NCI-H524 treated with DMSO at 0.1 percent for 48 hours (cell line): ENCODE measurements at places on chromosomes 1 and 21.

- no peak for DNase-seq
These were observed 1.2 kb upstream of the CAP1 start for GRCh38 chr1:40039245-40039756.

DNA sequence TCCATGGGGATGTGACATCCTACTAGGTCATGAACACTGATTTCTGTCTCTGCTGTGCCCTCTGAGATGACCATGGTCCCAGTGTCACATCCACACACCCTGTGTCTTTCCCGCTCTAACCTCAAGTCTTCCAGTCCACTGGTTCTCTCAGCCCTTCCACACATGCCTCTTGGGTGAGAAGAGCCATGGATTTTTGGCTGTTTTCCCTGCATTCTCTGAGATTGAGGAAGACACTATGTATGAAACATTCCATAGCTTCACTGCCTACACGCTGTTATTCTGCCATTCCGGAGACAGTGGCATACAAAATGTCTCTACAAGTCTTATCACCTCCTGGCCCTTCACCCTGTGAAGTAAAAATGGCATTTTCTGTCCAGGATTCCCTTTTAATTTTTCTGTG, 247.3 kb downstream of the BACH1 start:
- no peak for DNase-seq

GRCh38 chr1:11858968-11859871, 475 bp upstream of the NPPB start:
- DNase-seq = no peak

DNA sequence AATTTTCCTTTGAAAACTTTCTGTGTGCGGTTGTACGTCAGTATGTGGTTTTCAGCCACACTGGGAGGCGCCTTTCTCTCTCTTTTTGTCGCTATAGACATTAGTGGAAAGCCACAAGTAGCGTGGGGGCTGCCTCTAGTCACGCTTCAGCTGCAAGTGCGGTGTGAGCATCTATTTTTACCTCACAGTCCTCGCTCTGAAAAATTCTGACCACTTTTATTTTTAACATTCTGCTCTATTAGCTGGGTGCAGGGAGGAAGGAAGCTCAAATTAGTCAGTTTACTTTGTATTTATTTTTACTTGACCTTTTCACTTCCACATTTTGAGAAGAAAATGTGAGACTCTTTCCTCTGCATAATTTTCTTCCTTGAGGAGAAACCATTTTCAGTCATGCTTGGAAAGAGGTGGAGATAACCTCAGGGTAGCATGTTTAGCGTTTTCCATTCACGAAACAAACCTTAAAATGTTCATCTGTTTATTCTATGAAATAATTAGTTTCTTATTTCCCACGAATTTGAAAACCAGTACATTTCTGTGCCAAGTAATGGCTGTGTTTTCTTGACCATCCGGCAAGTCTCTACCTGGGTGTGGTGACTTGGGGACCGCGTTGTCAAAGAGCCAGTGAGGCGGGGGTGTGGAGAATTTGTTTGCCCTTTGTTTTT, 35.6 kb downstream of the ADARB1 start:
- no peak for DNase-seq

GRCh38 chr1:216500273-216500967, 77.2 kb upstream of the USH2A start:
- DNase-seq = no peak

DNA sequence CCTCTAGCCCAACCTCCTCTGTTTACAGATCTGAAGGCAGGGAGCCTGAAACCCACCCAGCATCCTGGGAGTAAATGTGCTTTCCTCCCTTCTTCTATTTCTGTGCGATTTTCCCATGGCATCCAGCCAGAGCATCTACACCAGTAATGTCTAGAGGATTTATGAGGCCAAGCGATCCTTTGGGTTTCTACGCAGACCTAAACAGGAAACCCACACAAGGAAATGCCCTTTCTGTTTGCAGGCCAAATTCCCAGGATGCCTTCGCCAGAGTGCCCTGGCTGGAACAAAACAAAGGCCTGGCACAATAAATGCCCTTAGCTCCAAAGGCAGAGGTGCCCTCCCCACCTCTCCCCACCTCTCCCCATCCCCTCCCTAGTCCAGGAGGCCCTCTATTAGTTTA, 110.5 kb upstream of the CDC42BPA start:
- no peak for DNase-seq
